IMR-90 (cell line): ENCODE measurements at places on chromosomes 1 and 21. TPM values are rescaled to one million over a fixed set of nuclear protein-coding genes. Genes with fewer than 3 reads are reported as not detected.

- DNase-seq: no peak
Measured at GRCh38 chr1:116166011-116166571, 54.9 kb downstream of the MAB21L3 start.

DNA sequence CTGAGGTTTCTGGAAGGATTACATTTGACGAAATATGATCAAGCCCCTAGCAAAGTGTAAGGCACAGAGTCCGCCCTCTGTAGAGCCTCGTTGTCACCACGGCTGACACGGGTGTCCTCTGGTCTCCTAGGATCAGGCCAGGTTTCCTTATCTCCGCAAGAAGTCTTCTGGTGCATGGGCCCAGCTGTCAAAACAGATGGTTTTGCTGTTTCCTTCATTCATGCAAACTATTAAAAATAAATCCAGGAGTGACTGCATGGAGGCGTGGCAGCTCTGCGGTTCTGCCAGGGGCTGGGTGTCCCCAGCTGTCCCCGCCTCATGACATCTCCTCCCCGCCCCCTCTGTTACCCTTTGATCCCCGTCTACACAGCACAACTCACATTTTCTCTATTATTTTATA is 209.0 kb downstream of the DYRK1A start:
- DNase-seq: no peak

DNA sequence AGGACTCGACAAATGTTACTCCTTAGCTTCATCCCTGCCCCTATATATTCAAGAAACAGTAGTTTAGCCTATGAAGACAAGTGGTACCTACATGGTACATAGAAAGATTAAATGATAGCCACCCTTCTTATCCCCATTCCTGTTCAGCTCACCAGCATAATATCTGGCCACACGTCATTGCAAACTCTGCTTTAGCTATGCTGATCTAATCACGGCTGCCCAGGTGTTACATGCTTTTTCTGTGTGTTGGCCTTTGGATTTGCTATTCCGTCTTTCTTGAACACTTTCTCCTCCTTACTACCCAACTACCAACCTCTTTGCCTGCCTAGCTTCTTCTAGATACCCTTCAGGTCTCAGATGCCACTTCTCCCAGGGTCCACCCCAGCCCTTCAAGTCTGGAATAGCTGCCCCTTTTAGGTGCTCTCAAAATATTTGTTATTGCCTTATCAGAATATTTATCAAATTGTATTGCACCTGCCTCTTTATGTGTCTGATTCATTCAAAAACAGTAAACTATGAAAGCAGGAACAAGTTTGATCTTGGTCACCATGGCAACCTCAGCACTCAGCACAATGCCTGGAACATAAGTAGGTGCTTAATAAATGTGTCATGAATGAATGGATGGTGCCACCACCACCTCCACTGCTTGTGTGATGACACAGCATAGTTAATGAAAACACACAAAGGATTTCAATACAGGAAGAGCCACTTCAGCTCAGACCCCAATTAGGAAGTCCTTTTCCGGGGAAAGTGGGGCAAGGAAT is 11.4 kb upstream of the DNASE2B start:
- no peak for DNase-seq

GRCh38 chr1:109971559-109971958 is 13.0 kb upstream of the AHCYL1 start:
- DNase-seq: no peak

GRCh38 chr1:14910984-14911721 is 242.4 kb upstream of the TMEM51 start:
- no peak for DNase-seq

- no peak for DNase-seq
Measured at GRCh38 chr1:113793878-113794834, 18.1 kb downstream of the RSBN1 start.

GRCh38 chr1:202201266-202201665 is 7.7 kb downstream of the LGR6 start:
- no peak for DNase-seq

DNA sequence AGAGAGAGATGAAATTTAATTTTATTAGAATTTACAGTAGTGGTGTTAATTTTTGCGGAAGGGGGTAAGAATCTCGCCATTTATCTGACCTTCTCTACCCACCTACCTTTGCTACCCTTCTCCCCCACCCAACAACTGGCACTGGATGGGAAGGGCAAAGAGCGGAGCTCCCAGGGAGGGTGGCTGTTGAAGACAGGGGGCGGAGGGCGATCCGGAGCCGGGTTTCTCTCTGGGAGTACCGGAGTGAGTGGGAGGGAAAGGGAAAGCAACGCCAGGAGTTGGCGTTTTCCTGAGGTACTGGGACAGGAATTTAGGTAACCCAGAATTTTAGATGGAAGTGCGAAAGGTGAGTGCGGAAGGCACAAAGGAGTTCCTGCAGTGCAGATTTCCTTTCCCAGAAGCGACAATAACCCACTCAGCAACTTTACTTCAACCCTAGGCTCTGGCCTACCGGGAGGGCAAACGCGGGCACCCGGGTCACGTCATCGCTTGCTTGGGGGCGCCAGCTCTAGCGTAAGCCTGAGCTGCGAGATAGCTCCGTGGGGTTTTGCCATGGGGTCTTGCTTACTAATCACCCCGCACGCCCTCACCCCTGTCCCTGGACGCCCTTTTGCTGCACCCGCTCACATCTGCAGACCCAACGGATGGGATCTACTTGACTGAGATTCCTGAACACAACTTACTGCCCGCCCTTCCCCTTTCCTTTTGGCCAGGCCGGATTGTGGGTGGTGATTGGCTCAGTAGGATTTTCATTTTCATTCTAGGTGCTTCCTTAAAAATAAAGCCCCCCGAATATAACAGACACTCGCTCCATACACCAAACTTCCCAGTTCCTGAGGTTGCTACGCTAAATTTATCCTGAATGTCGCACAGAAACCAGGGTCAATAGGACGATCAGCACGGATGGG is 413.0 kb upstream of the ESRRG start:
- DNase-seq: no peak

GRCh38 chr1:5947978-5948680 is 44.1 kb downstream of the NPHP4 start:
- no peak for DNase-seq

DNA sequence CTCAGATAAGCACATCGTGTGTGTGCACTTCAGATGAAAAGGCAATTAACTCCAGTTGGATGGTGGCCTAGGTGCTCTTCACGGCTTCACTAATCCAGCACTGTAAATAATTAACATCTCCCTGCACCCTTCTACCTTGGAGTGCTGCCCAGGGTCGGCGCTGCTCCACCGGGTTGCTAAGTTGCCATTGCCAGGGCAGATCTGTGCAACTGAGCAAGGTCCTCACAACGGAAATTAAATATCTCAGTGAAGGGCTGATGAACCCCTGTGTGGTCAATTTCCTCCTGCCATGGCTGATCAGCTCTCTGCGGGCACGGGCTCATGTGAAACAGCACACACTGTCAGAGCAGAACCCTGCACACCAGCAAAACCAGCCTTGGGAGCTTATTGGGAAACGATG is 63.2 kb downstream of the SYDE2 start:
- no peak for DNase-seq

GRCh38 chr21:36396971-36397370 is 11.8 kb downstream of the CHAF1B start:
- DNase-seq: no peak

GRCh38 chr1:111867868-111868440 is 112.3 kb downstream of the DDX20 start:
- DNase-seq: no peak

GRCh38 chr1:228687587-228687986 is 47.7 kb upstream of the RHOU start:
- no peak for DNase-seq

DNA sequence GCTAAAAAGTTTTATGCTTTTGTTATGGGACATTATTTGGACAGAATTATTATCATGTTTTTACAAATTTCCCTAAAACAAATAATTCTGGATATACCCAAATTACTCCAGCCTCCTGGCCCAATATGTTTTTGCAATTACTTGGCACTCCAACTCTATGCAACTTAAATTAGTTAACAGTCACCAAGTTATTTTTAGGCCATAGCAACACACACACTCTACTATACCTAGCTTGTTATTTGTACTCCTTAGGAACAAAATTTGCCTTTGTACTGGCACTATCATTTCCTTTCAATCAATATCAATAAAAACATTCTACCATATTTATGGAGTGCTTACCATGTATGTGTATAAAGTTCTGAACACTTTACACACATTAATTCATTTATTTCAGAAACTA is 7.7 kb downstream of the DUSP10 start:
- DNase-seq: no peak

Gene CADM3
- polyA plus RNA-seq: not detected in 2 replicates

Gene SUMO3
- 101 and 104 TPM in 2 replicates for polyA plus RNA-seq

Gene CD53
- polyA plus RNA-seq: not detected in 2 replicates

Gene C1orf87
- not detected in 2 replicates for polyA plus RNA-seq

Gene SPRR2F
- polyA plus RNA-seq: not detected in 2 replicates

Gene HUNK
- 1.0 and 1.3 TPM in 2 replicates for polyA plus RNA-seq
